NCI-H187 (cell line): ENCODE measurements at places on chromosomes 12 and 14.

- no peak for DNase-seq
Measured at GRCh38 chr14:72692696-72693095, 201.2 kb downstream of the DPF3 start.

DNA sequence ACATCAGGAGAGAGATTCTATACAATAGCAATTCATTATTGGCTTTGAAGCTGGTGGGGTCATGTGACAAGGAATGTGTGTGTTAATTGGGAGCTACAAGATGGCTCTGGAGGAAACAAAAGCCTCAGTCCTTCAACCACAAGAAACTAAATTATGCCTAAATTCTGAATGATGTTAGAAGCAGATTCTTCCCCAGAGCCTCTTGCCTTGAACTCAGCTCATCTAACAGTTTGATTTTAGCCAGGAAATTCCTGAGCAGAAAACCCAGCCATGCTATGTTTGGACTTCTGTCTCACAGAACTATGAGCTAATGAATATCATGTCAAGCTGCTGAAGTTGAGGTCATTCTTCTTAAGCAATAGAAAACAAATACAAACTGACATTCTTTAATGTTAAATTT, 274.7 kb downstream of the SLC6A15 start:
- DNase-seq = no peak

- no peak for DNase-seq
Measured at GRCh38 chr12:97912943-97913342, 450.3 kb downstream of the RMST start.

GRCh38 chr14:71563492-71564153, 368.6 kb upstream of the RGS6 start:
- DNase-seq = no peak

GRCh38 chr14:30779210-30779609, 95.1 kb upstream of the COCH start:
- no peak for DNase-seq

GRCh38 chr12:106126441-106127337, 12.1 kb downstream of the NUAK1 start:
- DNase-seq = no peak

DNA sequence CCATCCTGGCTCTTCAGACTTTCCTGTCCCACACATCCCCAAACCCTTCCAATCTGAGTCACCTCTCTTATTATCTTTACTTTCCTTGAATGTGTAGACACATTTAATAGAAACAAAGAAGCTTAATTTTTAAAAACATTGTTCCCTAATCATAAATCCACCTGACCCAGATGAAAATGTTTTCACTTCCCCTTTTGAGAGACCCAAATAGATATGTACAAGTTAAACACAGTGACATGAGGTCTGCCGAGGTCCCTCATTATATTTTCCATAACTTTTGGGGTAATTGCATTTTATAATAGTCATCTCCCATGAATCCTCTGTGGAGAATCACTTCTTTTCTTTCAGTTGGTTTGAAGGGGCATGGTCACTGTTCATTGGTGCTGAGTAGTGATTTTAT, 191.1 kb downstream of the GRIN2B start:
- no peak for DNase-seq

DNA sequence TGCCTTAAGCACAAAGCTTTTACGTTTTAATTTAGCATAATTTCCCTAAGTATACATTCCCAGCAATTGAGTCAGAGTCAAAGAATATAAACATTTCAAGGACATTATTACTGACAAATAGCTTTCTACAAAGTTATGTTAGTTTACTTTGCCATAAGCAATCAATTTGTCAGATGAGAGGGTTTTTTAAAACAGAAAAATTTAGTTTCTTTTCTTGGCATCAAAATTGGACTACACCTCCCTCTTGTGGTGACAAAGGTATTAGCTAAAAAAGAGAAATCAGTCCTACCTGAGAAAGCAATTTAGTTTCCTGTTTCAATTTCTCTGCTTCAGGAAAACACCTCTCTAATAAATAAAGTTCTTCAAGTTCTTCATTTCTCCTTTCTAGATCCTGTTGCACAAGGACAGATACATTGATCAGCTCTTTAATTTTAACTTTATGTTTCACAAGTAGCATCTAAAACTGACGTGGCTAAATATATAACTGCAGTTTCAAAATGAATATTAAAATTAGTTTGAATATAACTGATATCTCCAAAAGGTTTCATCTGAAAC, 39.9 kb downstream of the DNAI7 start:
- no peak for DNase-seq

GRCh38 chr12:121839993-121840761, 18.5 kb downstream of the HPD start:
- DNase-seq = no peak
